SJSA1 (cell line): ENCODE measurements at places on chromosomes 2 and 18. TPM values are rescaled to one million over a fixed set of nuclear protein-coding genes. Genes with fewer than 3 reads are reported as not detected.

DNA sequence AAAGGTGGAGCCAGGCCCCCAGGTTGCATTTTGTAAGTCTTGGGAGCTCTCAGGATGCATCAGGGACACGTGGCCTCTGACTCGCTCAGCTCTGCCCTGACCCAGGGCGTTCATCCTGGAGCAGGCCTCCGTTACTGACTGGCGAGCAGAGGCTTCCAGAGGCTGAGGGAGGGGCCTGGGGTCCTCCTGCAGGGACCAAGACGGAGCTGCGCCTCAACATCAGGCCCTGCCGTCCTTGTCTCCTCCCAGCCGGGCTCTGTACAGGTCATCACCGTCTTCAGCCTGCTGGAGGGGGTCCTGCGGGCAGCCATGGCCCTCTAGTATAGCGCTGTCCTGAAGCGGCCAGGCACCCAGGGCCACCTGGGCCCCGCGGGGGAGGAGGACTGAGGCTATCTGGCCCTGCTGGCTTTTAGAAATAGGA, 10.2 kb upstream of the ALPP start:
- H3K27me3 ChIP-seq, result no peaks in the 10 kb centered on the region
- peaks cover 10% of the 10 kb centered on the region for H3K4me1 ChIP-seq
- DNase-seq, result no peak
- H3K4me3 ChIP-seq, result no peak overlapping the region

Gene GALNT5
- total RNA-seq, result 1.7 and 2.7 TPM in 2 replicates

DNA sequence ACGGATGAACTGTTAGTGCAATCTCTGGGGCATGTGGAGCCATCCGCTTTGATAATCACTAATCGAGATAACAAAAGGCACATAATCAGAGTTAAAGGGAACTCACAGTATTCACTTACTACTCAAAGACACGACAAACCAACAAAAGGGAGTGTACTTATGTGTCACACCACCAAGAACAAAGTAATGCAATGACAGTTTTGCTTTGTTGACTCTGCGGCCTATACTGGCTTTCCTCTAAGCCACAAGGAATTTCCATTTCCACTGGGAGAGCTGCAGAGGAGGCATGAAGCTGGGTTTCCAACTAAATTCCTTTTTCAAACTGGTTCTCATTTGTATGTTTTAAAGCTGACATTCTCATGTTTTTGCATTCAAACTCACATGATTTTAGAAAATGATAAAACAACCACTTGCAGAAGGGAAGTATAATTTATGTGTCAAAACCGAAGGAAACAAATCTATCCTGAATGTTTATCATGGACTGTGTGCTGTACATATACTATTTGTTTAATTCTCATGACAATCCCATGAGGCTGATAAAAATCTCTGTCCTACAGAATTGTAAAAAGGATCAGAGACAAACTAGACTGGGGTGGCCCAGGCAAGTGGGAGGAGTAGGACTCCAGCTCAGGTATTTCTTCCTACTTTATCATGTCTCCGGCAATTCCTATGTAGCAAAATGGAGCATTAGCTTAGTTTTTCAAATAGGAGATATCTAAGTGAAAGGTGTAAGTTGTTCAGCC, 149.6 kb upstream of the SMAD7 start:
- no peaks in the 10 kb centered on the region for H3K27me3 ChIP-seq
- H3K36me3 ChIP-seq, result no peaks in the 10 kb centered on the region
- H3K4me1 ChIP-seq, result peaks cover 33% of the 10 kb centered on the region
- peak overlapping the region; percentile 39 for H3K27ac ChIP-seq

- no peaks in the 10 kb centered on the region for H3K36me3 ChIP-seq
- no peaks in the 10 kb centered on the region for H3K27me3 ChIP-seq
- peaks cover 73% of the 10 kb centered on the region for H3K4me1 ChIP-seq
- H3K4me3 ChIP-seq, result peak overlapping the region; percentile 2; the same call in 1 of the 2 replicates
- peak; percentile 98 for DNase-seq
These were observed 47.5 kb upstream of the PXDN start for GRCh38 chr2:1791685-1792435.

DNA sequence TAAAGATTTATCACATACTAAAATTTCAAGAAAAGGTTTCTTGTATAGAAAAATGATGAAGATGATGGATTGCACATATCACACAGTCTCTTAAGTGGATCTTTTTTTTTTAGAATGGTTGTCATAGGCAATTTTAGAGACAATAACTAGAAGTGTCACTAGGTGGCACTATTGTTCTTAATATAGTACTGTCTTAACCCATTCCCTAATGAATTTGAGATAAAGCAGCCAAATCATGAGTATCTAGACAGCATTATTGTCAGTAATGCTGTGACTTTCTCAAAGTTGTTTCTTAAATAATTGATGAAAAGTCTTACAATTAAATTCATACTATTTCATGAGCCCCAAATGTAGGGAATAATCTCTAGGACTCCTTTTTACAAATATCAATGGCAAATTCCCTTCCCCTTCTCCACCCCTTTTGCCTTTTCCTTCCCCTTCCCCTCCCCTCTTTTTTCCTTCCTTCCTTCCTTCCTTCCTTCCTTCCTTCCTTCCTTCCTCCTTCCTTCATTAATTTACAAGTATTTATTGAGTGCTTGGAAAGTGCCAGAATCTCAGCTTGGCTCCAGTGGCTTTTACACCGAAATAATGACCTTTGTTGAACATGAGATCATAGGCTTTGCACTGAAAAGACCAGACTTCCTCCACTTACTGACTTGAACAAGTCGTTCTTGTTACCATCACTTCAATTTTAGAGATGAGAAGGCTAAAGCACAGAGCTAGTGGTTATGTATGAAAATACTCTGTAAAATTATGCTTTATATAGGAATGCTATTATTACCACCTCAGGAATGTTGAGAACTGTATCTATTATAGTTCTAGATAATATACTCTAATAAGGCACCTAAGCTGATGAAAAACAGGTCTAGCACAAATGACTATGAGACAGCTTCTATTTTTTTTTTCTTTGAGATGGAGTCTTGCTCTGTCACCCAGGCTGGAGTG, 19.8 kb downstream of the MYL12B start:
- H3K4me1 ChIP-seq, result no peaks in the 10 kb centered on the region
- peaks cover 27% of the 10 kb centered on the region for H3K36me3 ChIP-seq
- no peak overlapping the region for H3K27ac ChIP-seq
- H3K27me3 ChIP-seq, result no peaks in the 10 kb centered on the region
- H3K4me3 ChIP-seq, result no peak overlapping the region

Gene EFEMP1
- total RNA-seq, result 283 and 287 TPM in 2 replicates

DNA sequence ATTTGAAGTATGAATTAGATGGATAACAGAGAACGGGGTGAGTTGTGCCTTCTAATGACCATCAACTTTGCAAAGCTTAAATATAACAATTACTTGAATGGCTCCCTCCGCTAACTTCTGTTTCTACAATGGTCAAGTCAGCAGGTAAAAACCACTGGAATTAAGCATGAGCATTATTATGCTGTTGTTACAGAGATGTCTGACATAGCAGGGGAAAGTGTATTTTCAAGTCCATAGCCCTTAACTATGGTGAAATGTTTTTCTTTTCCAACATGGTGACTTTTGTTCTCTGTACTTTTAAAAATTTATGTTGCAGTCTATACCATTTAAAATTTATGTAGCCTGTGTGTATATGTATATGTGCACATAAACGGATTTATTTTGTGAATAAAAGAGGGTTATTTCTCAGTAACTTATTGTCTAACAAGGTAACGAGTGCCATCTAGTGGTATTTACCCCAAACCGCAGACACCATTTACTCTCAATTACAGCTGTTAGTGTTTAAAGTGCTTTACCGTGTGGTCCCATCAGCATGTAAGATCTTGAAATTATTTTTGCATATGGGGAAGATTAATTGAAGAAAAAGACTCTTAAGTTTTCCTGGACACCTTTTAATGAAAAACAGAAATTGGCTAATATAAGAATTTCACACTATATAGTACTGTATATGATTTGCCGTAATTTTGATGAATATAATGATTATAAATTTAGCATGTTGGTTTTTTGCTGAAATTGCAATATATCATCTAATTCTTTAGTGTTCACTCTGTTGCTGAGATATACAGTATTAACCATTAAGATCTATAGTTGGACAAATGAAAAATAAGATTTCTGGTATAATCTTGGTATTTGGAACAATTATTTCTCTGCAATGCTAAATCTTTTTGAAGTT, 78.2 kb downstream of the UBE2E3 start:
- peak; percentile 43 for DNase-seq
- H3K27me3 ChIP-seq, result no peaks in the 10 kb centered on the region
- H3K4me3 ChIP-seq, result no peak overlapping the region
- peaks cover 13% of the 10 kb centered on the region for H3K36me3 ChIP-seq

Gene FBXO48
- 0.60 and 0.74 TPM in 2 replicates for total RNA-seq

Gene MEP1B
- total RNA-seq, result not detected in 2 replicates

GRCh38 chr18:39403121-39403520, 1837.5 kb upstream of the CELF4 start:
- no peak overlapping the region for H3K27ac ChIP-seq
- H3K36me3 ChIP-seq, result no peaks in the 10 kb centered on the region
- H3K4me1 ChIP-seq, result no peaks in the 10 kb centered on the region
- no peak overlapping the region for H3K4me3 ChIP-seq
- no peaks in the 10 kb centered on the region for H3K27me3 ChIP-seq
- DNase-seq, result no peak

GRCh38 chr18:49076654-49077166, 125.9 kb upstream of the SMAD7 start:
- no peaks in the 10 kb centered on the region for H3K27me3 ChIP-seq
- no peak overlapping the region for H3K4me3 ChIP-seq
- DNase-seq, result no peak
- no peaks in the 10 kb centered on the region for H3K36me3 ChIP-seq

DNA sequence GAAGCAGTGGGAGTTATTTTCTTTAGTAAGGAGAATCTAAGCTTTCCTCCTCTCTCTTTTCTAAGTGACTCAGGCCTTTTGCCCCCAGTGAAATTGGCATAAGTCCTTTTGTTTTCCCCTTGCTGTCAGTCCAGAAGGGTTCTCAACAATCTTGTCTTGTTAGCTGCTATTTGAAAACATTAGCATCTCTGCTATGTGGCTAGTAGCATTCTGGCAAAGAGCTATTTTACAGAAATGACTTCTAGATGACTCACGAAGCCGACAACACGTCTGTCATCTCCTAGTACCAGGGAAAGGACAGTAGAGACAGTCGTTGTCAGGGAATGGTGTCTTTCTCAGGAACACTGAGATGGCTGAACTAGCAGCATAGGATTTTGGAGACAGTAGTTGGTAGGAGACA, 14.7 kb downstream of the SMARCAL1 start:
- H3K27me3 ChIP-seq, result no peaks in the 10 kb centered on the region
- peak overlapping the region; percentile 63 for H3K27ac ChIP-seq
- peak; percentile 65 for DNase-seq
- peaks cover 65% of the 10 kb centered on the region for H3K36me3 ChIP-seq
- H3K4me1 ChIP-seq, result peaks cover 28% of the 10 kb centered on the region

Gene CD8B2
- total RNA-seq, result not detected in 2 replicates

DNA sequence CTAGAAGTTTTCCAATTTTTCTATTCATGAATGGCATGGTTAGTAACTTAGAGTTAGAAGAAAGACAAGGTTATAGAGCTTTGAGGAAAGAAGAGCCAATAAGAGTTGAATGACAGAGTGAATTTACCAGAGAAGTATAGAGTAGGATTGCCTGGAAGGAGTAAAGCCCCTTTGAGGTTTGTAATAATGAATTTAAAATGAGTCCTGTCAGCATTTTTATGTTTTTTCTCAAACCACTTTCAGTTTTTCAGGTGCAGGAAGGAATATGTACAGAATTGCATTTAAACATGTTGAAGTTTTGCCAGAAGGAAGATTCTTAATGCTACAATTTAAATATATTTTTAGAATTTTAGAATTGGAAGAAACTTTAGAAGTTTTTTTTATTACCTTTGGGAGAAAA, 408.3 kb downstream of the DSC3 start:
- DNase-seq, result no peak
- no peak overlapping the region for H3K27ac ChIP-seq

Gene TBR1
- total RNA-seq, result 0.03 TPM in 1 of 2 replicates, not detected in the other

Gene SERPINB13
- not detected in 2 replicates for total RNA-seq

Gene COL4A4
- not detected in 2 replicates for total RNA-seq

Gene EFR3B
- total RNA-seq, result 0.39 and 0.63 TPM in 2 replicates

DNA sequence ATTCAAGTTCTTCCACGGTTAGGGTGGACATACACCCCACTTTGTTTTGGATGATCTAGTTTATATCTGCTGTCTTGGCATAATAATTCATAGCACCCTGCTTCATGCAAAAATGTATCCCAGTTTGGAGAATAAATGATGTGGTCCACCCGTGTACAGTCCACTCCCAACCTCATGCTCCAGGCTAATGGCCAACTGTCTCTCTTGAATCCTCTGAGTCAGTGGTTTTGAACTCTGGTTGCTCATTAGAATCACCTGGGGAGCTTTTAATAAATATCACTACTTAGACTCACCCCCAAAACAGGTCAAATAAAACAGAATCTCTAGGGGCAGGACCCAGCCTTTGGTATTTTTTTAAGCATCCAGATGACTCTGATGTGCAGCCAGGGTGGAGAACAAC, 78.5 kb downstream of the SDC1 start:
- no peak for DNase-seq
- H3K27ac ChIP-seq, result no peak overlapping the region
- H3K36me3 ChIP-seq, result no peaks in the 10 kb centered on the region

DNA sequence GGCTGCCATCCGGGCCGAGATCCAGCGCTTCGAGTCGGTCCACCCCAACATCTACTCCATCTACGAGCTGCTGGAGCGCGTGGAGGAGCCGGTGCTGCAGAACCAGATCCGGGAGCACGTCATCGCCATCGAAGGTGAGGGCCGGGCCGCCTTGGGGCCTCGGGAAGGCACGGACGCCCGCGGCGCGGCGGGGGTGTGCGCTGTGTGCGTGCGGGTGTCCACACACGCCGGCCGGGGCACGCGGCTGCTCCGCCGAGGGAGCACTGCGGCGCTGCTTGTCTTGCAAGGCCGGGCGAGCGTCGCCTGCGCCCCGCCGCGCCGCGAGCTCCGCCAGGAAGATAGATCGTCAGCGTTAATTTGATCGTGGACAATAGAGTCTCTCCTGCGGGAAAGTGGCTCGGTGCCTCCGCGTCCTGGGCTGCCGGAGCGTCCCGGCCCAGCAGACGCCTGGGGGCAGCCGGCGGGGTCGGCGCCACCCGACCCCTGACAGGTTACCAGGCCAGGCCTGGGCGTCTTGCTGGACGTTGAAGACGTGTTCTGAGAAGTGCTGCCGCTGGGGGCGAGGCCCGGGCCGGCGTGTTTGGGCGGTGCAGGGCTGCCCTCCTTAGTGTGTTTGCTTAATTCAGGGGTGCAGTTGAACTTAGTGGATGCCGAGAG, 1.0 kb downstream of the AGAP1 start:
- H3K27me3 ChIP-seq, result no peaks in the 10 kb centered on the region
- no peak overlapping the region for H3K27ac ChIP-seq
- H3K4me1 ChIP-seq, result peaks cover 22% of the 10 kb centered on the region
- peak; percentile 59 for DNase-seq
- peaks cover 5% of the 10 kb centered on the region for H3K36me3 ChIP-seq

- DNase-seq, result no peak
- H3K36me3 ChIP-seq, result no peaks in the 10 kb centered on the region
- no peaks in the 10 kb centered on the region for H3K4me1 ChIP-seq
- no peak overlapping the region for H3K4me3 ChIP-seq
- H3K27ac ChIP-seq, result no peak overlapping the region
- H3K27me3 ChIP-seq, result no peaks in the 10 kb centered on the region
These were observed 173.0 kb downstream of the BABAM2 start for GRCh38 chr2:28063492-28063962.

GRCh38 chr2:85886590-85886989, 2.2 kb downstream of the ST3GAL5 start:
- H3K27me3 ChIP-seq, result no peaks in the 10 kb centered on the region
- peaks cover 48% of the 10 kb centered on the region for H3K4me1 ChIP-seq
- peak overlapping the region; percentile 50 for H3K27ac ChIP-seq
- H3K4me3 ChIP-seq, result peak overlapping the region; percentile 89
- peak; percentile 95 for DNase-seq
- peaks cover 23% of the 10 kb centered on the region for H3K36me3 ChIP-seq
